Mammary microvascular endothelial cell (primary cell): ENCODE measurements at places on chromosomes 2 and 18. TPM values are rescaled to one million over a fixed set of nuclear protein-coding genes. Genes with fewer than 3 reads are reported as not detected.

Gene TMEM214
- 20.1 and 26.9 TPM in 2 replicates for total RNA-seq

Gene PSMA8
- not detected in 2 replicates for total RNA-seq

Gene NOL4
- total RNA-seq, result not detected in 2 replicates

Gene PARD3B
- 3.0 and 3.1 TPM in 2 replicates for total RNA-seq

Gene MATN3
- total RNA-seq, result 4.0 and 4.1 TPM in 2 replicates

Gene FN1
- total RNA-seq, result 639 and 766 TPM in 2 replicates

Gene ANKRD29
- total RNA-seq, result 1.5 and 2.2 TPM in 2 replicates

Gene SLC5A7
- total RNA-seq, result not detected in 2 replicates

Gene RESP18
- total RNA-seq, result not detected in 2 replicates

Gene SERPINB3
- total RNA-seq, result not detected in 2 replicates

Gene TSPYL6
- total RNA-seq, result not detected in 2 replicates

Gene ERMN
- total RNA-seq, result not detected in 2 replicates

Gene DCC
- not detected in 2 replicates for total RNA-seq

Gene SERPINB7
- not detected in 2 replicates for total RNA-seq

Gene GALNT13
- total RNA-seq, result 0.64 TPM in 1 of 2 replicates, not detected in the other

Gene SESTD1
- 13.3 and 15.3 TPM in 2 replicates for total RNA-seq

Gene ERBB4
- total RNA-seq, result under 0.01 and 0.07 TPM in 2 replicates

Gene PJVK
- total RNA-seq, result not detected in 2 replicates

Gene DNAJC5G
- total RNA-seq, result not detected in 2 replicates

Gene GKN2
- total RNA-seq, result 0.20 TPM in 1 of 2 replicates, not detected in the other

Gene PIKFYVE
- 14.9 and 15.0 TPM in 2 replicates for total RNA-seq

Gene MERTK
- total RNA-seq, result 13.4 and 14.9 TPM in 2 replicates

Gene SLC16A14
- 0.60 and 1.5 TPM in 2 replicates for total RNA-seq

Gene SCG2
- total RNA-seq, result 0.05 and 1.3 TPM in 2 replicates

Gene SGPP2
- total RNA-seq, result not detected in 2 replicates

Gene ALLC
- total RNA-seq, result not detected in 2 replicates
